ENCODE measurements at places on chromosomes 12 and 14.

DNA sequence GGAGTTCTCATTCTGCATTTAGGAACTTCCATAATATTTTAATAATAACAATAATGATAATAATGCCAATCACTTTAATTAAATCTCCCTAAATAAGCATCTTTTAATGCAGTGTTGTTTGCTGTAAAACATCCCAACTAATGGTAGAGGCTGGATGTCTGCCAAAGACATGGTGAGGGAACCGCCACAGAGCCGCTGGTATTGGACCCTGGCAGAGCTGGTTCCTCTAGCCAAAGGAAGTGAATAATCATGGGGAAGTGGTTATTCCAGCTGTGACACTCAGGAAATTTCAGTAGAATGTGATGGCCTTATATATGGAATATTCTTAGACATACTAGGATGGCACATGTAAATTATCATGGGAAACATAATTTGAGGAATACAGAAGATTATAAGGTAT lies 483.3 kb downstream of the ZFP36L1 start:
- DNase-seq = no peak

- no peak for DNase-seq
These were observed 1644.1 kb upstream of the FLRT2 start for GRCh38 chr14:83885837-83886293.

DNA sequence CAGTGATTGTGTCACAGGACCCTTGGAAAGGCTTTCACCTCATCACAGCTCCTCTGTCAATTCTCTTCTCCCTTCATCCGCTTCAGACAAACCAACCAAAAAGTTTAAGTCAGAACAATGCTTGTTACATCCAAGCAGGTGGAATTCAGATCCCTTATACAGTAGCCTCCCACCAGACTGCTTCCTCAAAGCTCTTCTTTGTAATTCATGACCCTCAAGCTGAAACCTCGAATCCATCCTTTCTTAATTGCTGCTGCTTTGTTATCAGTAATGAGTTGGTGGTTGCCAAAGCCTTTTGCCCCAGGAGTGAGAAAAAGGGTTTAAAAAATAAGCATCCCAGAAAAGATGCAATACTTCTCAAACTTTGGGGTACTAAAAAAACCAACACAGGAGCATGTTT lies 9.5 kb downstream of the BEST3 start:
- no peak for DNase-seq

GRCh38 chr14:76936483-76936882 lies 92.0 kb downstream of the IRF2BPL start:
- no peak for DNase-seq

DNA sequence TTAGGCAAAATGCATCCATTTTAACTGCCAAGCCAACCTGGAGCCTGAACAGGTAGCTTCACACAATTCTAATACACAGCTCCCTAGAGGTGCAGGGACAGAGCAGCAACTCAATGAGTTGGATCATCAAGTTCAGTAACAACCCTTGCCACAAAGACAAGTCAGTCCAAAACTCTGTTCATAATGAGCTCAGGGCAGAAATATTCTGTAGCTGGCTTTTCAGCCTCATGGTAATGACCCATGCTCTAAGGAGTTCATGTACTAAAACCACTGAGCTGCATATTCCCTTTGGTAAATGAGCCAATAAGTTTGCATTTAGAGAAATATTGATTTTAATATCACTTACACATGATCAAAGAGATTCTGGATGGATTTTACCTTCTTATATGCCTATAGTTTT lies 316.1 kb downstream of the SEC23A start:
- DNase-seq = no peak

DNA sequence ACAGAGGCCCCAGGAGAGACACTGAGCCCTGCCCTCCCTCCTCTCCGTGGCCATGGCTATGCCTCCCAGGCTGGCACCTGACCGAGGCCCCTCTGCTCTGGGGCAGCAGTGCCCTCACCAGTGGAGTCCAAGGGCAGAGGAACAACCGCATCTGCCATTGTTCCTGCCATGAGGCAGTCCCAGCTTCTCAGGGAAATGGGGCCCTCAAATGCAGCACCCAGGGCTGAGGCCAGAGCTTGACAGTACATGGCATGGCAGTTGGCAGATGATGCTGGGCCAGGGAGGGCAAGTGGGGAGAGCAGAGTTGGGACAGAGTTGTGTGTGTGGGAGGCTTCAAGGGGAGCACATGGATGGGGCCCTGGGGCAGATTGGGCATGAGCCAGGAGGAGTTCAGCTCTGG lies 21.1 kb upstream of the KRT77 start:
- no peak for DNase-seq

DNA sequence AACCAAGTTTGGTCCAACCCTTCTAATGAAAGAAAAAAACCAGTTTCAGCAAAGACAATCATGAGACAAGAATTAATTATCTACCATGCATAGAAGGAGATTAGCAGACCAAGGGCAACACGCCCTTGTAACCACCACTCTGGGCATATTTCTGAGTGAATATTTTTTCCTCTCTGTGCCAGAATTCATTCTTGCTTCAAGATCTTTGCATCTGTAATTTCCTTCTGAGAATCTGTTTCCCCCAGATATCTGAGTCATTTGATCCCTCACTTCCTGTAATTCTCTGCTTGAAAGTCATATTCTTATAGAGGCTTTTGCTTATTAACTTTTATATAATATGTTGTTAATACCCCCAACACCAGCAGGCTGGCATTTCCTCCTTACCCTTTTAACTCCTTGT lies 243.7 kb downstream of the SLC16A7 start:
- DNase-seq = no peak

DNA sequence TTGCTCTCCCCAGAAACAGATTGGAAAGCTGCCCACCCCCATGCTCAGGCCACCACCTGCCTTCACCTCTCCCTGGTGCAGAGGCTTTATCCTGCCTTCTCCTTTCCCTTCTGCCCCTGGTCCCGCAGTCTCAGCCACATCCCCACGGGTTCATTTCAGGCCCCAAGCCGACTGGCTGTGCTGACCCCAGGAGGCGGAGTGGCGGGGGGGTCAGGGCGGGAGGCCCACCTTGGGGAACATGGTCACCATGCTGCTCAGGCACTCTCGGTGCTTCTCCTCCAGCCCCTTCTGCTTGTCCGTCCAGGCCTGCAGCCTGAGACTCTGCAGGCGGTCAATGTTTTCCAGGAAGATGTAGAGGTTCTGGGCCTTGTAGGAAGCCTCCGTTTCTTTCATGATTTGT lies 6.9 kb downstream of the FAM186B start:
- no peak for DNase-seq

DNA sequence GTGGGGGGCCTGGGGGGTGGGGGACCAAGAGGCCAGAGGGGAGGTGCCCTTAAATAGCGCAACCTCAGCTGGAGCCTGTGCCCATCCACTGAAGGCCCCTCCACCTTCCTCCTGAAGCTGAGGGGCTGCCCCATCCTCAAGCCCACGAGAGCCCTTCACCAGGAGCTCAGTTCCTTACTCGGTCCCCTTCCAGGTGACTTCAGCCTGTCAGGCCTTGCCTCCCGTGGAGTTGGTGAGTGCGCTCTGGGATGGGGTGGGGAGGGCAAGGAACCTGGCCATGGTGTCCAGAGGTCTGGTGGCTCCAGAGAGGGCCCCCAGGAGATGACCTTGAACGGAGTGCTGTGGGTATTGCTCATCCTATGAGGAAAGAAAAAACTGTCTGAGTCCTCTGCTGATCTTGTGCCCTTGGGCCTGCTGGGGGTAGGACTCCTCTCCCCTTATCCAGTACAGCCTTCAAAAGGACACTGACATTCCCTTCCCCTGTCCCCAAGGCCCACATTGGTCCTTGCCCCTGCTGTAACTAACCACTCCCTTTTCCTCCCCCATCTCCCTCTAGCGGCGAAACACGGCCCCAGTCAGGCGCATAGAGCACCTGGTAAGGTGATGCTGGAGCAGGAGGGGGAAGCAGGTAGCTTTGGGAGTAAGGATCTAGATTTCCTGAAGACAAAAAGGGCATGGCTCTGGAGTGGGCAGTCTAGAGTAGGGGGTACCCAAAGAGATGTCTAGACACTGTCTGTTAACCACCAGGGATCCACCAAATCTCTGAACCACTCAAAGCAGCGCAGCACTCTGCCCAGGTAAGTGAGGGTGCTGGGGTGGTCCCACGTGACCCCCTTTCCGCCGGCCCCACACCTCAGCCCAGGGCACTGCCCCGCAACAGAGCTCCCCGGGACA lies 3.6 kb downstream of the TNS2 start:
- peak; percentile 61 for DNase-seq

DNA sequence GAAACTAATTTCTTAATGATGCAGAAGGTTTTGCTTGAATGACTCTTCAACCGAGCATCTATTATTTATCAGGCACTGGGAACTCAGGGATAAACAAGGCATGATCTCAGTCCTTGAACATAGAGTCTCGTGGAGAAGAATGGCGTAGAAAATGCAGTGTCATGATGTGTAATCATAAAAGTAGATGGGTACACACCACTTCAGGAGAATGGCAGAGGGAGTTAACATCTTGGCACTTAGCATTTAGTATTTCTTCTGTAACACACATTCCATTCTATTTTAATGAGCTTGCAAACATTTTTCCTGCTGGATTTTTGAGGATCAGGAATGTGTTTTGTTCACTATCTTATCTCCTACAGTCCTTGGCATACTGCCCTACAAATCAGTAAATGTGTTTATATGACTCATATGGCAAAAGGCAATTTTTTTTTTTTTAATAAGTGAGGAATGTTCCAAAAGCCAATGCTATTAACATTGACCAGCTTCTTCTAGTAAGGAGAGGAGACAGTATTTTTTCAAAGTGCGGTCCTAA lies 3.8 kb downstream of the TXNRD1 start:
- no peak for DNase-seq

GRCh38 chr12:56129206-56129941 lies 1.3 kb downstream of the ESYT1 start:
- DNase-seq = peak; percentile 61

GRCh38 chr12:6809056-6809455 lies 12.6 kb upstream of the GPR162 start:
- DNase-seq = no peak

- DNase-seq = no peak
These were observed 83.9 kb downstream of the PIK3C2G start for GRCh38 chr12:18345021-18345735.

- DNase-seq = no peak
These were observed 189.4 kb downstream of the DPF3 start for GRCh38 chr14:72704502-72704901.

- no peak for DNase-seq
These were observed 99.2 kb downstream of the HEATR5A start for GRCh38 chr14:31320922-31321766.

DNA sequence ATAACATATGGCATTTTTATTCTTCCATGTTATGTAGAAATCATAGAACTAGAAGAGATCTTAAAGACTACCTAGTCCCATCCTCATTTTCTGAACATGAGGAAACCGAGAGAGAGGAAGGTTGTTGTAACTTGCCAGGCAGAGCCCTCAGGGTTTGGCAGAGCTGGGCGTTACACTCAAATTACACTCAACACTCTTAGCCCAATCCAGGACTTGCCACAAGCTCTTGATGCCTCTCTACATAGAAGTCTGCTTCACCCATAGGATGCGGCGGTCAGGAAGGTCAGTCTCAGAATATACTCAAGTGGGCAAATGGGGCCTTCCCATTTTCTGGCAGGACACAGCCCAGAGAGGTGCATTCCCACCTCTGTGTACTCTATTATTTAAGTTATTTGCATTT lies 208.1 kb downstream of the ZFP36L1 start:
- DNase-seq = no peak

DNA sequence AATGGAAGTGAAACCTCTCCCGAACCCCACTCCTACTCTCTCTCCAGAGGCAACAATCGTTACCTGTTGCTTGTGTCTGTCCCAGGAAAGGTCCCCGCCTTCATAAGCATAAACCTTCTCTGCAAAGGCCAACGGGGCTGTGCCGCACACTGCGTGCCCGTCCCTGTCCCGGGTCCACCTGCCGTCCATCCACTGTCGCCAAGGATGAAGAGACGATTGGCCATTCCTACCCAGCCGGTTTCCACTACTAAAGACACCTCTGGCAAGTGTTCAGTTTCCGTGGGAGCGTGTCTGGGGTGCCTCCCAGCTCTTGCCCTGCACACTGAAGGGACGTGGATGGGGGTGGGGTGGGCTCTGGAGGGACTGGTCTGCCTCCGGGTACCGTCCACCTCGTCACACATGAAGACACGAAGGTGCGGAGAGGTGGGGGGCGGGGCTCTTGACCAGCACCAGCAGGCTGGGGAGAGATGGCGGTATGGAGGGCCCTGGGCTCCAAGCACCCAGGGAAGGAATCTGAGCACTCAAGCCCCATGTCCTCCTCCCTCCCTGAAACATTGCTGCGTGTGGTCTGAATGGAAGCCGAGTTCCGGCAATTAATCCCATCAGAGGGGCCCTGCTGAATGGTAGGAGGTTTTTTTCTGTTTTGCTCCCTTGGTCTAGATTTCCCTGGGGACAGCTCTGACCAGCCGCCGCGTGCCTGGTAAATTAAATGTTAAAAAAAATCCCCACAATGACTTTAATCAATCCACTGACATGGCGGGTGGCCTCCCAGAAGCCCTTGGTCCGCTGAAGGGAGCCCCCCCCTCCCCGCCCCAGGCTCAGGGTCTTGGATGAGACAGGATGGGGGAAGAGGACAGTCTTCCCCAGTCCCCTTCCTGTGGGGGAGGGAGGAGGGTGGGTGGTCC lies 4.1 kb upstream of the KIF26A start:
- DNase-seq = no peak

DNA sequence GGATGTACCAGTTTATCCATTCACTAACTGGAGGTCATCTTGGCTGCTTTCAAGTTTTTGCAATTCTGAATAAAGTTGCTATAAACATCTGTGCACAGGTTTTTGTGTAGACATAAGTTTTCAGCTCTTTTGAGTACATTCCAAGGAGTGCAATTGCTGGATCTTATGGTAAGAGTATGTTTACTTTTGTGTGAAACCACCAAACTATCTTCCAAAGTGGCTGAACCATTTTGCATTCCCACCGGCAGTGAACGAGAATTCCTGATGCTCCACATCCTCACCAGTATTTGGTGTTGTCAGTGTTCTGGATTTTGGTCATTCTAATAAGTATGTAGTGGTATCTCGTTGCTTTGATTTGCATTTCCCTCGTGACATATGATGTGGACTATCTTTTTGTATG lies 150.5 kb upstream of the BCL2L14 start:
- DNase-seq = no peak

DNA sequence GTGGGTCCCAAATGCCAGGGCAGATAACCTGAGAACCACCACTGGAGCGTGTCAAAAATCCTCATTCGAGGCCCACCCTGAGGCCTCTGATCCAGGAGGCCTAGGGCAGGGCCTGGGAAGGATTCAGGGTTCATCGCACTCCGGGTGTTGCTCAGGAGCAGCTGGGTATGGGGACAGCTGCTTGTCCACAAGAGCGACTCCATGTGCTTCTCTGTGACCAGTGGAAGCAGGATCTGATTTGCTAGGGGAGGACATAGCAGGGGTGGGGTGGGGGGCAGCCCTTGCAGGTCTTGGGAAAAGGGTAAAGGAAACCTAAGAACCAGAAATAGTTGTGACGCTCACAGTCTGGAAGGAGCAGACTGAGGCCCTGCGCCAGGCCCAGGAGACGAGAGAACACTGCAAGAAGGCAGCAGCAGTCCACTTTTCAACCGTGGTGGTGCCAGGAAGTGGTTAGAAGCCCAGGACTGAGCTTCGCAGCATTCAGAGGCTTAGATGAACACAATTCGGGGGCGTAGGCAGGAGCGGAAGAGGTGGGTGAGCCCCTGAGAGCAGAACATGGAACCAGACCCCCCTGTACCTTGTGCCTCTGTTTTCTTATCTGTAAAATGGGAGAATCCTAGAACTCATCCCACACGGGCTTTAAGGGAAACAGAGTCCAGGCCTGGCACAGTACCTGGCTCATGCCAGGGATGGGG lies 33.7 kb downstream of the ITPK1 start:
- DNase-seq = peak; percentile 29

GRCh38 chr14:93328546-93328945 lies 4.3 kb downstream of the BTBD7 start:
- DNase-seq = no peak

GRCh38 chr12:16608946-16609539 lies 3.1 kb upstream of the LMO3 start:
- DNase-seq = no peak

Measured in activated naive CD4-positive, alpha-beta T cell treated with anti-CD3 and anti-CD28 coated beads, Interleukin-2, amount 50 U/mL, for 16 hours (primary cell).